ENCODE measurements at places on chromosomes 12 and 14. TPM values are rescaled to one million over a fixed set of nuclear protein-coding genes. Genes with fewer than 3 reads are reported as not detected.

The OR4E1 gene
- total RNA-seq = not detected

The IFI27 gene
- 293 TPM for total RNA-seq

The PZP gene
- not detected for total RNA-seq

The GNB3 gene
- total RNA-seq = 0.39 TPM

The P2RX2 gene
- 4.1 TPM for total RNA-seq

The KLRC2 gene
- 0.66 TPM for total RNA-seq

The SERPINA6 gene
- not detected for total RNA-seq

The KRT7 gene
- 2.4 TPM for total RNA-seq

The DEPDC4 gene
- not detected for total RNA-seq

The SLCO1A2 gene
- total RNA-seq = not detected

The LRRC10 gene
- not detected for total RNA-seq

The LALBA gene
- total RNA-seq = not detected

The FSCB gene
- total RNA-seq = not detected

- no peak for DNase-seq
Observed at GRCh38 chr12:53978477-53979356, 4.0 kb upstream of the HOTAIR start.

GRCh38 chr14:24367514-24368211 lies at the start of gene NFATC4:
TSS of gene NFATC4 (plus strand) at chr14:24368184. CDS start at chr14:24368341, 157 bp downstream.
- DNase-seq = peak; percentile 94

DNA sequence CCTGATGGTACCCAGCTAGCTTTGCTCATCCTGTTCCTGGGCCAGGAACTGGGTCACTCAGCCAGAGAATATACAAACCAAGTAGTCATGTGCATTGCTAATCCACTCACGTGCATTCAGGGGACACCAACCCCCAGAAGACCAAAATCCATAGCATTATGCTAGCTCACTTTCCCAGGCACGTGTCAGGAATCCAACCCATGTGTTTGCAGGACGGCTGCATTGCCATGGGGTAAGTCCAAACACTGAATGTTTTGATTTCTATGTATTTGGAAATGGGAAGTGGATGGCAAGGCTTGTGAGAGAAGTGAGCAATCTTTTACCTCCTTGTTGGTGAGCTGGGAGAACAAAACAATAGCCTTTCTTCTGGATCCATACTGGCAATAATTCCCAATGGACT lies 87.1 kb upstream of the FOXN3 start:
- no peak for DNase-seq

GRCh38 chr12:124616394-124617221 lies 49.2 kb upstream of the NCOR2 start:
- DNase-seq = no peak

DNA sequence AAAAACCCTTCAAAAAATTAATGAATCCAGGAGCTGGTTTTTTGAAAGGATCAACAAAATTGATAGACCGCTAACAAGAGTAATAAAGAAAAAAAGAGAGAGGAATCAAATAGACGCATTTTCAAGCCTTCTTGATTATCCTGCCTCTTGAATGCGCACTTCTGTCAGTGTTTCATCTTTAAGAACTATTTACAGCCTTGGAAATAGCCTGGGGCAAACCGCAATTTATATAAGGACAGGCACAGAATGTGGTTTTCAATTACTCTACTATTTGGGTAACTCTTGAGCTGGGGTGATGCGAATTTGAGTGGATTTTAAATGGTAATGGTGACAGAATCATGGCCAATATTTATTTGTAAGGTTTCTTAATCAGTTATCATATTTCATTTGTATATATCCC lies 179.1 kb upstream of the OTX2 start:
- DNase-seq = no peak

- DNase-seq = no peak
Observed at GRCh38 chr12:117733549-117733805, 235.3 kb downstream of the KSR2 start.

DNA sequence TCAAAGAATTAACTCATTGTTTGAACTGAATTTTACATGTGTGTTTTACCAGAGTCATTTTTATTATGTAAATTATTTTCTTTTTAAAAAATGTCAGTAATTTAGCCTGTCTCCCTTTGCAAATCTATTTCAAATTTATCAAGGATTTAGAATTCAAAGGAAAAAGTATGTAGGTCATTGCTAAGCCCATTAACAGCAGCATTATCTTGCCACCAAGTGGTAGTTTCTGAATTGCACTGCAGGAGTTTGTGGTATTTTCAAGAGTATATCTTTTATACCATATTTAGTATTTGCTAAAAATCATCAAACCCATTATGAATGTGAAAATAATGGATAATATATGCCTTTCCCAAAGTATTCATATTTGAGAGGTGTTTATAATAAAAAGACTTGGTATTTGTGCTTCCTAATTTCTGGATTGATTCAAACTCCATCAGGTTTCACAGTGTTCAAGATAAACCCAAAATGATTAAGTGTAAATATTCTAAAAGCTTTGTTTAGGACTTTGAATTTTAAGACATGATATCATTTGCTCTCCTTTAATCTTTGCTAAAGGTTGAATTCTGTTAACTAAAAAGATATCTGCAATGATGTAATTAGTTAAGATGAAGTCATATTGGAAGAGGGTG lies 711.4 kb downstream of the FSCB start:
- DNase-seq = no peak

DNA sequence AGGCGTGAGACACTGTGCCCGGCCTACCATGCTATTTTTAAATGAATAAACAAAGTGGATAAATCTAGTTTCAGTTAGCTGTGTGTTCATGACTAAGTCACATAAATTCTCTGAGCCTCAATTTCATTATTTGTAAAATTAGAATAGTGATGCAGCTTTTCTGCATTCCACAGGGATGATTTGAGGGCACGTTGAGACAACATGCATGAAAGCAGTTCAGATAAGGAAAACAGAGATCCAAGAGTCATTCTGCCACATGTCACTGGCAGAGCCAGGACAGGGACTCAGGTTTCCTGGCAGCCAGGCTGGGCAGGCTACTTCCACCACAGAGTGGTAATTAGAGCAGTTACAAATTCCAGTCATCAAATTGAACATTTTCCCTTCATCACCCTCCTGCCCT lies 2.9 kb upstream of the PPP4R4 start:
- no peak for DNase-seq

DNA sequence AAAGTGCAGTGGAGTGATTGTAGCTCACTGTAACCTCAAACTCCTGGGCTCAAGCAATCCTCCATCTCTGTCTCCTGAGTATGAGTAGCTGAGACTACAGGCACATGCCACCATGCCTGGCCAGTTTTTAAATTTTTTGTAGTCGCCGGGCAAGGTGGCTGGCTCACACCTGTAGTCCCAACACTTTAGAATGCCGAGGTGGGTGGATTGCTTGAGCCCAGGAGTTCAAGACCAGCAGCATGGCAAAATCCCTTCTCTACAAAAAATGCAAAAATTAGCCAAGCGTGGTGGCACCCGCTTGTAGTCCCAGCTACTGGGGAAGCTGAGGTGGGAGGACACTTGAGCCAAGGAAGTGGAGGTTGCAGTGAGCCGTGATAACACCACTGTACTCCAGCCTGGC lies 219.5 kb downstream of the KLHL28 start:
- no peak for DNase-seq

GRCh38 chr12:104596898-104597843 lies 140.4 kb downstream of the CHST11 start:
- DNase-seq = no peak

DNA sequence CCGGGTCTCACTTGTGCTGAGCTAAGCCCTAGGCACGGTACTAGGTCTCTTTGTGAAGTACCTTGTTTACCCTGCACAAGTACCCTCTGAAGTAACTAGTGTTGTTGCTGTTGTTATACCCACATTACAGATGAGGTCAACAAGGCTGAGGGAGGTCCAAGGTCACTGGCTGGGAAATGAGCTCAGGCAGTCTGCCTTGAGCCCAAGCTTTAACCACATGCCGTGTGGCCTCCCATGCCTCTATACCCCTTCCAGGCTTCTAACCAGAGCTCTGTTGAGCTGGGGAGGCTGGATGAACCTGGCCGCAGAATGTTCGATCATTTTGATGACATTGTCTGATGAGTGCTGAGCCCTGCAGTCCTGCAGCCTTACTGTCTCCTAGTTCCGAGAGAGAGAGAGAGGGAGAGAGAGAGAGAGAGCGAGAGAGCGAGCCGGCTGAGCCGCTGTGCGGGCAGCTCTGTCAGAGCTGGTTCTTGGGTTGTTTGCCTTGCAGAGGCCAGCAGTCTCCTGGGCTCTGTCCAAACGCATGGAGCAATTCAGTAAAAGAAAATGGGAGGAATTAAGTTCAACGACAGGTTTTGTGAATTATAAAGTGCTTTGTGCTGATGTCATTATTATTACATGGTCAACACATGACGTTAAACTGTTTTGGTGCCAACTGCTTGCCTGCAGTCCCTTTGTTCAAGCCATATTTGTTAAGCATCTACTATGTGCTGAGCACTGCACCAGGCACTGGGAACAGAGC lies 13.1 kb downstream of the JDP2 start:
- no peak for DNase-seq

GRCh38 chr12:49027846-49028555 lies 9.4 kb upstream of the PRKAG1 start:
- no peak for DNase-seq

DNA sequence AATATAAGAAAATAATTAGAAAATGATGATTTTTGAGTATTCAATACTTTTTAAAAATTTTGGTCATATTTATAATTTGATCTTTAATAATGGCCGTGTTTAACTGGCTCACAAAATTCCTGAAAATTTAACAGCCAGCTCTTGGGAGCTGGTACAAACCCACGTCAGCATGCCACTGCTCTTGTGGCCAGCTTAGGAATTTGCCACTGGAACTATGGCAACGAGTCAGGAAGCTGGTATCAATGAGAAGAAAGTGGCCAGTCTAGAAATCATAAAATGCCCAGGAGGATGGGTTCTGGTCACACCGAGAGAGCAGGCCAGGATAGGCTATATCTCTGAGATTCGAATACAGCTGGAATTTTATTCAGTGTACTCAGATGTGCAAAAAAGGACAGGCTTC lies 72.2 kb upstream of the PLEKHG3 start:
- DNase-seq = no peak

DNA sequence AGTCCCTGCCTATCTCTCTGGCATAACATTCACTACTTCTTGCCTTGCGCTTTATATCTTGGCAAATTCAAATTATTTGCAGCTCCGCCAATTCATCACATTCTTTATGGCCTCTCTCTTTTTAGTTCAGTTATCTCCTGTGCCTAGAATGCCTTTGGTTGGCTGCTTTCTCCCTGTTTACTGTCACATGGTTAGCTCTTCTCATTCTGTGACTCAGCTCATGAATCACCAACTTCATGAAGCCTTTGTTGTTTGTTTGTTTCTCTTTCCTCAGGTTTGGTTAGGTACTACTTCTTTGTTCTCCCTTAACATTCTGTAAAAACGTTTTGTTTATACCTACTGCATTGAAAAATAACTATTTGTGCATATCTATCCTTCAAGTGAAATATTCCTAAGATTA lies 376.5 kb upstream of the GARIN6 start:
- no peak for DNase-seq

GRCh38 chr12:108720757-108721514 lies 10.4 kb downstream of the CORO1C start:
- DNase-seq = no peak

GRCh38 chr12:53073881-53074280 lies 5.3 kb downstream of the SPRYD3 start:
- peak; percentile 91 for DNase-seq

GRCh38 chr12:93567174-93567573 lies 5.3 kb upstream of the SOCS2 start:
- DNase-seq = no peak

GRCh38 chr14:93675651-93676050 lies 112.6 kb downstream of the PRIMA1 start:
- no peak for DNase-seq

DNA sequence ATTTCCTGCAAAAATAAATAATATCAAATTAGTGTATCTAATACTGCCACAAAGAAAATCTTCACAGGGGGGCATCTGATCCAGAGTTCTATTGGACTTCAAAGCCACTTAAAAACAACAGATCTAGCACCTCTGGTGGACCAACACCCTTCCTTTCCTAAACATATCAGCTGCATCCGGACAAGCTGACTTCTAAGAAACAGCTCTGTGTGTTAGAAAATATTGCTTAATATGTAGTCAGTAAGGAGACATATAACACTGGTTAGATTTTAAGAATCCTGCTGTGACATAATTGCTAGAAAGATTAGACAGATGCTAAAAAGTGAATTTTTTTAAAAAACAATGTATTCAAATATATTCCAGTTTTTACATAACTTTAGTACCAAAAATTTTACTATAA lies 61.1 kb upstream of the PTPRB start:
- DNase-seq = no peak

DNA sequence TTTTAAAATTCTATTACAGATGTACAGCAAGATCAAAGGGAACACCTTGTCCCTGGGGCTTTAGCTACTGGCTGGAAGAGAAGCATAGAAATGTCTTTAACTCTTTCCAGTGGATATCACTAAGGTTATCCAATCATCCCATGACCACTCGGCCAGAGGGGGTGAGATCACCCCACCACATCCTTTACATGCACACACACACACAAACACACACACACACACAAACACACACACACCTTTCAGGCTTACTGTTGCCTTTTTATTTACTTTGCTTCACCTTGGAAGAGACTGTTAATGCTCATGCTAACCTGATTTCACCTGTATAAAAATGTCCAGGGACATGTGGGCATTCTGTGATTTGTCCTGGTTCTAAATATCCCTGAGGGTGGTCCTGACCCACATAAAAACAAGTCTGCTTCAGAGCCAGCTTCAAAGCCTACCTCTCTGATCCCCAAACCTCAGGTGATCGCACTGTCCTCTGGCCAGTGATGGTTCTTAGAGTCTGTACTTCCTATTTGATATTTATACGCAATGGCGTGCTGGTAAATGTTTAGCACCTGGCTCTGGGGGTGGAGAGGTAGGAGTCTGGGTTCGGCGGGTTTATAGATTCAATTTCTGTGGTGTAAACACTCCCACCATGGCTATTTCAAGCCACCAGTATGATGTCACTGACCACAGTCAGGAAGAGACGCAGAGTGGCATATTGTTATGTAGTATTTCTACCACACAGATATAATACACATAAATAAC lies 166.1 kb upstream of the EEA1 start:
- DNase-seq = no peak

- DNase-seq = no peak
Observed at GRCh38 chr12:93197067-93197593, 180.6 kb upstream of the NUDT4 start.

GRCh38 chr14:89289477-89289876 lies 127.6 kb downstream of the FOXN3 start:
- no peak for DNase-seq
